NCI-H1417 treated with DMSO at 0.1 percent for 48 hours (cell line): ENCODE measurements at places on chromosomes 1 and 21.

- no peak for DNase-seq
Measured at GRCh38 chr1:81409780-81410274, 390.9 kb upstream of the ADGRL2 start.

- no peak for DNase-seq
Measured at GRCh38 chr1:63835128-63835527, 61.3 kb downstream of the ROR1 start.

DNA sequence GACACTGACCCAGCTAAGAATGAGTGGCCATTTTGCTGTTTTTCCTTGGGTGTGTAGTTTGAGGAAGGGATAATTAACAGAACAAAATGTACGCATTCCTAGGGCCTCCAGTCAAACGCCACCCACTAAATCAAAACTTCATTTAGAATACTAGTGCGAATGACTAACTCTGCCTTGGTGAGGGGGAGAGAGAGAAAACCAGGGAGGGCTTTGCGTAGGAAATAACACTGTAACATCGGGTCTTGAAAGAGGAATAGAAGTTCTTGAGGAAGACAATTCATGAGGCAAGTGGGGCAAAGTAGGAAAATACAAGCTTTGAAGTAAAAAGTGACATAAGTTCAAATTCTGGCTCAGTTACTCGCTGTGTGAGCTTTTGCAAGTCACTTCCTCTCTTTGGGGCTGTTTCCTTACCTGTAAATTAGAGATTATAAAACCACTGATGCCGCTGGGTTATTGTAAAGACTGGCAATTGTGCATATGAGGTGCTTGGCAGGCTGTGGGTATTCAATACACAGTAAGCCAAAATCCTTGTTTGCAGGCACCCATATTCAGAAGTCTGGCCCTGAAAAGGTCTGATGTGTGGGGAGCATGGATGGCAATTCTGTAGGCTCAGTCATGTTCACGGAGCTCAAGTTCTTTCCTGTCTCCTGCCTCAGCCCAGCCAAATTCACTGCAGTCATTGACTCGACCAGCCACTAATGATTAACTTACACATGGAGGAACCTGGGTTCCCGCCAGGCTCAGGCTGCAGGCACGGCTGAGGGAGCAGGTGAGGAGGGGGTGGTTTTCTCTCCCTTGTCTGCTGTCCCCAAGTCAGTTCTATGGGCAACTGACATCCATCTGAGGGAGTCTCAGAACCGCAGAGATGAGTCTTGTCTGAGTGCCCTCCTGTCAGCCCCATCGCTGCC, 140.3 kb upstream of the CSF3R start:
- DNase-seq, result no peak

DNA sequence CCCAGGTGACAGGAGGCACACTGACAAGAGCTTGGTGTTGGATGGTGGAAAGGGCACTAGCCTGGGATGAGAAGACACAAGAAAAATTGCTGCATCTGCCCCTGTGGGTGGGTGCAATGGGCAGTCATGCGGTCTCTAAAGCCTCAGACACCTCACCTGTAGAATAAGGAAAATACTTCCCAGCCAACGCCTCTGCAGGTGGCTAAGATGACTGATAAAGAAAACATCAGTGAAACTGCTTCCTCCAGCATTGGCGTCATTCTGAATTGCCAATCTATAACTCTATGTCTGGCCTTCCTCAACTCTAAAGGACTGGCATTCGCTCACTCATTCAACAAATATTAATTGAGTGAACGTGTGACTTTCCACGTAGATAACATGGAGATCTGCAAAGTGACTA, 100.4 kb upstream of the F3 start:
- no peak for DNase-seq

GRCh38 chr1:56625819-56626440, 19.2 kb upstream of the PRKAA2 start:
- DNase-seq, result no peak

DNA sequence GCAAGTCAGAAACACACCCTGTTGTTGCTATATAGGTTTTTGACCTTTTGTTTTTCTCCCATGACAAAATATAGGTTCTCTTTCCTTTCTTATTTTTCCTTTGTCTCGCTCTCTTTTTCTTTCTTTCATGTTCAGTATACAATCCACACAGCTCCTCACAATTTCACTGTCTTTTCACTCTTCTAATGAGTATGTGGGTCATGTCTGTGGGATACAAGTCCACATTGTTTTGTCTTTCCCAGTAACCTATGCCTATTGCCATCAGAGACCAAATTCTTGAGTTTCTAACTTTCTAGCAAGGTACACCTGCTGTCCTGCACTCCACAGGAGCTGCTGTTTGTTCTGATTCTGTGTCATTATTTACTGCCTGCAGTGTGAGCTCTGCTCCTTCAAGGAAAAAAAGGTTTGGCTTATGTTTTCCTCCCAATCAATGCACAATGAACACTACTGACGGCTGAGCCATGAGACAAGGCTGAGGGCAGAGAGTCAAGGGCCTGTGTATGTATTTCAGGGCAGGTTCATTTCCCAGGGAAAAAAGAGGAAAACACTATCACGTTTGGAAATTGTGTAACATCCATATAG, 453.8 kb downstream of the NEGR1 start:
- no peak for DNase-seq

- no peak for DNase-seq
Measured at GRCh38 chr1:12485231-12486058, 132.6 kb downstream of the DHRS3 start.

- DNase-seq, result no peak
Measured at GRCh38 chr1:230328342-230329015, 97.7 kb downstream of the PGBD5 start.

GRCh38 chr1:225424562-225425200, 3.2 kb downstream of the LBR start:
- no peak for DNase-seq

GRCh38 chr21:41894922-41895557, 15.9 kb upstream of the PRDM15 start:
- DNase-seq, result no peak

GRCh38 chr1:163145435-163145834, 57.3 kb downstream of the RGS5 start:
- no peak for DNase-seq

DNA sequence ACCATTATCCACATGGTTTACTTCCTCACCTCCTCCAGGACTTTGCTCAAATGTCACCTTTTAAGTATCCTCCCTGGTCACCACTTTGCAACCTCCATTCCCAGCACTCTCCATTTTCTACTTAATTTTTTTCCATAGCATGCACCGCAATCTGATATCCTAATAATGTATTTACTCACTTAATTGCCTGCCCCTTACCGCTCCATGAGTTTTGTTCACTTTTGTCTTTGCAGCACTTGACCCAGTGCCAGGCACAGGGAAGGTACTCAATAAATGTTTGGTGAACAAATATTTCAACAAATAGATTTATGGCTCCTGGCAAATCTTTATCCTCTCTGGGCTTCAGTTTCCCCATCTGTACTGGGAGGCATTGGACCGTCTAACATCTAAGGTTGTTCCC, 53.6 kb downstream of the UBE2T start:
- peak; percentile 42 for DNase-seq

DNA sequence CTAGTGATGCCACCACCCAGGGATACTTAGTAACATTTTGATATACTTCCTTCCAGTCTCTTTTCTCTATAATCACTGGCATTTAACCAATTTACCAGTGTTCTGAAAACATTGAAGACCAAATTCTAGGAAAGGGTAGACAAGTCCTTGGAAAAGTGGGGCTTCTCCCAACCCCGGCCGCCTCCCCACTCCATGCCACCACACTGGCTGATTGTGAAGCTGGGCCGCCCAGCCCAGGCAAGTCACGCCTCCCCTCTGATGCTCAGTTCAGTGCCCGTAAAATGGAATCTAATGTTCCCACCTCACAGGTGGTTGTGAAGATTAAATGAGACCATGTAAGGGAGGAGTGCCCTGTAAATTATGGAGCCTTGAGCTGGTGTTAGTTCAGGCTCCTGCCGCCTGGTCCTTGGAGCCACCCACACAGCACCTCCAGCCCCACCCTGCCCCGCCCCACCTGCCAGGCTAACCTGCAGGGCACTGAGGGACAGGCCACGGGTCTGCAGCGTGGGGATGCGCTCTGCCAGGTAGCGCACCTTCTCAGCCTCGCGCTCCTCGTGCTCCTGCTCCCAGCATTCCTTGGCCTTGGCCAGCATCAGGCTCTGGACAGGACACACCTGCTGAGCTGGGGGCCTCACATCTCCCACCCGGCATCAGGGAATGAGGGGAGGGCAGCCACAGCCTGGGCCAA, 7.3 kb downstream of the TNNI1 start:
- no peak for DNase-seq

DNA sequence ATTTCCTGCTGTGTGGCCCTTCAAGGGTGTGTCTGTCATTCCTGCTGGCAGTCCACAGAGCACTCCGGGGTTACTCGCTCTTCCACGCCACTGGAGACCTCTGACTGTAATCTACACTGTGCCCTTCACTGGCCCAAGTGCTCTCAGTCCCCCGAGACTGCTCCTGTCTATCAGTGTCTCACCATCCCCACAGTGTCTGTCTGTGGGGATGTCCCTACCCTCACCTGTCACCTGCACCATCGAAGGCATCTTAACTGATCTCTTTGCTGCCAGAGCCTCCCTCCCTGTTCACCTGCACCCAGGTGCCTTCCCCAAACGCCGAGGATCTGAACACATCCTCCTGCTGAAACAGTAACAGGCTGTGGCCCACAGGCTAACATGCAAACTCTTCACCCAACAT, 136.7 kb downstream of the MATN1 start:
- no peak for DNase-seq

- no peak for DNase-seq
Measured at GRCh38 chr21:27406300-27407009, 439.6 kb upstream of the ADAMTS5 start.

- no peak for DNase-seq
Measured at GRCh38 chr1:117628343-117628742, 22.5 kb downstream of the TENT5C start.

DNA sequence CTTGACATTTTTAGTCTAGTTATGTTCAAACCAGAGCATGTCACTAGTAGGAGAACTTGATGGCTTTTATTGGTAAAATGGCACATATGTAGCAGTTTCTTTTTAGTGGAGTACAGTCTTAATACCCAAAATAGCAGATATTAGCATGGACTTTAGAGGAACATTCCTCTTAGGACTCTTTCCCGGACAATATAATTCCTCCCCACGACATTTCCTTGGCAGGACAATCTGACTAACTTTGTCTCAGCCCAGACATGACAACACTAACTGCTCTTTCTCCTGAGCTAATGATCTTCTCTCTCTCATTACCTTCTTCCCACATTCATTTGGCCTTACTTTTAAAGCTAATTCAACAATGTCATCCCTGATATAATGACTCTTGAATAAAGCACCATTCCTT, 62.5 kb downstream of the ADAMTS1 start:
- no peak for DNase-seq

DNA sequence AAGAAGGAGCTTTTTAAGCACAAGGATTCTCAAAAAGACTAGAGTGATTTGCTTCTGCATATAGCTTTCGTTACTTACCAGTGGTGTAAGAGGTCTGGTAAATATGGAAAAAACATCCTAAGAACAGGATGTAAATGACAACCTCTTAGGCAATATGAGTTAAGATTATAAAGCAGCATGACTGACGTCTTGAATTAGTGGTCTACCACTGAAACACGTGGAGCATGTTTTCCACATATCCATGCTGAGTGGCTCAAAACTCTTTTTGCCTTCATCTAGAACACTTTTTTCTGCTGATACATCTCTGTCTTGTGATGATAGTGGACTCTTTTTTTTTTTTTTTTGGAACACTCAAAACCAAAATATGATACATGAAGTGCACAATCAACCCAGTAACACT, 44.6 kb downstream of the RCAN1 start:
- no peak for DNase-seq

GRCh38 chr1:198564716-198565115, 24.2 kb upstream of the ATP6V1G3 start:
- no peak for DNase-seq

DNA sequence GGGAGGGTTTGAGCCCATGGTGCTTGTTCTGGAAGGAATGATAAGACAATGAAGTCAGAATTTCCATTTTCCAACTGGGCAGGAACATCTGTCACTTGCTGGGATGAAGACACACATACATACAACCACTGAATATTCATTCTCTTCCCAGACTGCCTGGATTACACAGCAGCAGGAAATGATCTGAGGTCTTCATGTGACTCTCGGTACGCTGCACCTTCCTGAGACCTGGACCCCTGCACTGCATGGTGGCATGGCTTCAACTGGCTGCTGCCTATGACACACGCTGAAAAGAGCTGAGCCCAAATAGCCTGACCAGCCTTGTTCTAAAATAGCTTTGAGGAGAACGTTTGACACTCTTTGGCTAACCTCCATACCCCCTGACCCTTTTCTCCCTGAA, 150.6 kb downstream of the GABPA start:
- DNase-seq, result no peak

- DNase-seq, result no peak
Measured at GRCh38 chr1:14585728-14586127, 12.8 kb upstream of the KAZN start.

DNA sequence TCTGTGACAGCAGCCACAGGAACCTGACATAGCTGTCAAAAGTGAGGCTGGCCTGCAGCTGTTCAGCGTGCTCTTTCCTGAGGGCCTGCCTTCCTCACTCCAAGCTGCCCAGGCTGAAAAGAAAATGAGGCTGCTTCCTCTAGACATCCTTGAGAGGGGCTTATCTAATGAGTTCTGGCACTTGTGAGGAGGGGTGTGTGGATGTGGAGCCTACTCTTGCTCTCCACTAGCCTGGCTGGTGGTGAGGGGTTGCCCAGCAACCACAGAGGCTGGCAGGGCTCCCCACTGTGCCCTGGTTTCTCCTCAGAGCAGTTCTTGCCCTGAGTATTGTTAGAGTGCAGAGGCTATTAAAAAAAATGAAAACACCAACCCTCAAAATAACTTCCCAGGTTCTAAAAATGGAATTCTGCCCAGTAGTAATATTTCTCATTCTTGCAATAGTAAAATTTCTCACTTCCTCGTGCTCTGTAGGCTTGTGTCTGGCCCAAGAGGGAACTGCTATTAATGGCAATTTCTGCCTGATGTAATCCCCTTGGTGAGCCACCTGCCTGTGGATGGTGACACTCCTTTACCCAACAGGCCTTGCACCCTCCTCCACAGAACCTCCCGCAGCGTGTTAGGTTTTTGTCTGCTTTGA, 52.6 kb upstream of the EPS8L3 start:
- peak; percentile 73 for DNase-seq

DNA sequence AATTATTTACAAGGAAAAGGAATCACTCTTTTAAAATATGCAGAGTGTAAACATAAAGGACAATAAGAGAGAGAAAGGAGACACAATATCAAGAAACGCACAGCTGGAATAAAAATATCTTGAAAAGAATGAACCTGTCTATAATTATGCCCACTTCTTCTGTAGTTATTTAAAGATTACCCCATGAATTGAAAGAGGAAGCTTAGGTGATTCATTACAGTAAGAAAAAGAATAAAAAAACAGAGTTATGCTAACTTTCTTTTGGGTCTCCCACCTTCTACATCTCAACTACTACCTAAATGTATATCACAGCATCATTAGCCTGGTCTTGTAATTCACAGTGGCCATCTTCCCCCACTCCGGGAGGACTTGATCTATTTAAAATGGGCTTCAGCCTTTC, 182.1 kb downstream of the MRPL39 start:
- DNase-seq, result no peak

- no peak for DNase-seq
Measured at GRCh38 chr1:239784896-239785295, 306.8 kb upstream of the FMN2 start.
